ENCODE measurements at places on chromosomes 6 and 20. TPM values are rescaled to one million over a fixed set of nuclear protein-coding genes. Genes with fewer than 3 reads are reported as not detected.

Gene HTR1E
- total RNA-seq = not detected

Gene LZTS3
- total RNA-seq = 8.5 TPM

Gene TOX2
- not detected for total RNA-seq

Gene DZANK1
- total RNA-seq = 0.72 TPM

Gene GGTLC1
- not detected for total RNA-seq

Gene VWA7
- 0.48 TPM for total RNA-seq

Data from tracheal epithelial cell (primary cell).